Activated CD4-positive, alpha-beta T cell treated with anti-CD3 and anti-CD28 coated beads, Interleukin-2, amount 10 ng/mL, durations not matched to agents 24 days and 14 days (primary cell): ENCODE measurements at places on chromosomes 6 and 20. TPM values are rescaled to one million over a fixed set of nuclear protein-coding genes. Genes with fewer than 3 reads are reported as not detected.
A peak's percentile ranks its signal among the peaks of the same experiment; 100 is the strongest.

Gene SYNGAP1
- 41.5 and 44.6 TPM in 2 replicates for total RNA-seq

Gene CRYBG1
- 9.3 and 10.0 TPM in 2 replicates for total RNA-seq

Gene TFAP2D
- not detected in 2 replicates for total RNA-seq

Gene HAO1
- total RNA-seq: not detected in 2 replicates

Gene POPDC3
- not detected in 2 replicates for total RNA-seq

Gene PGC
- total RNA-seq: not detected in 2 replicates

Gene GLP1R
- 0.09 TPM in 2 replicates for total RNA-seq

Gene SPTLC3
- total RNA-seq: 0.26 and 0.33 TPM in 2 replicates

Gene FOXQ1
- not detected in 2 replicates for total RNA-seq

Gene IL17F
- total RNA-seq: not detected in 2 replicates

Gene SLC17A3
- 0.58 and 0.99 TPM in 2 replicates for total RNA-seq

GRCh38 chr6:169343886-169344749, 90.5 kb upstream of the THBS2 start:
- no peaks in the 10 kb centered on the region for H3K36me3 ChIP-seq
- no peak overlapping the region for H3K27ac ChIP-seq
- no peaks in the 10 kb centered on the region for H3K27me3 ChIP-seq
- no peak overlapping the region for H3K4me3 ChIP-seq

DNA sequence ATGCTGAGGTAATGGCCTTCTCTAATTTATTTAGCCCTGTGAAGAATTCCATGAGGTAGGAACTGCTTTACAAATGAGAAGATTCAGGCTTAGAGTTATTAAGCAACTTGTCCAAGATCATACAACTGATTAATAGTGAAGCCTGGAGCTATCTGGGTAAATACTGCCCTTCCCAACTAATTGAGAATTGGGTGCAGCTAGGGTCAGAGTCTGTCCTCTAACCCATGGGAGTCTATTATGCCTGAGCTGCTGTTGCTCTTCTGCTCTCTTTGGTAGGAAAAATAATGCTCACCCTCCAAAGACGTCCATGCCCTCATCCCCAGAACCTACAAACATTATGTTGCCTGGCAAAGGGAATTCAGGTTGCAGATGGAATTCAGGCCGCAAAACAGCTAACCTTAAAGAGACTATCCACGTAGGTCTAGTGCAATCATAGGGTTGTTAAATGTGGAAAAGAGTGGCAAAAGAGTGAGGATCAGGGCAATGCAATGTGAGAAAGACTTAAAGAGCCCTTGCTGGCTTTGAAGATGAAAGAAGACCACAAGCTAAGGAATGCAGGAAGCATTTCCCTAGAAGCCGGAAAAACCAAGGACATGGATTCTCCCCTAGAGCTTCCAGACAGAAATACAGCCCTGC, 90.1 kb downstream of the SPTLC3 start:
- no peak overlapping the region for H3K27ac ChIP-seq
- H3K4me3 ChIP-seq: no peak overlapping the region
- DNase-seq: no peak

GRCh38 chr6:15285682-15286294, 39.9 kb downstream of the JARID2 start:
- no peak overlapping the region for H3K4me3 ChIP-seq
- H3K36me3 ChIP-seq: peaks cover 39% of the 10 kb centered on the region
- no peak overlapping the region for H3K27ac ChIP-seq
- DNase-seq: no peak
- no peaks in the 10 kb centered on the region for H3K27me3 ChIP-seq

DNA sequence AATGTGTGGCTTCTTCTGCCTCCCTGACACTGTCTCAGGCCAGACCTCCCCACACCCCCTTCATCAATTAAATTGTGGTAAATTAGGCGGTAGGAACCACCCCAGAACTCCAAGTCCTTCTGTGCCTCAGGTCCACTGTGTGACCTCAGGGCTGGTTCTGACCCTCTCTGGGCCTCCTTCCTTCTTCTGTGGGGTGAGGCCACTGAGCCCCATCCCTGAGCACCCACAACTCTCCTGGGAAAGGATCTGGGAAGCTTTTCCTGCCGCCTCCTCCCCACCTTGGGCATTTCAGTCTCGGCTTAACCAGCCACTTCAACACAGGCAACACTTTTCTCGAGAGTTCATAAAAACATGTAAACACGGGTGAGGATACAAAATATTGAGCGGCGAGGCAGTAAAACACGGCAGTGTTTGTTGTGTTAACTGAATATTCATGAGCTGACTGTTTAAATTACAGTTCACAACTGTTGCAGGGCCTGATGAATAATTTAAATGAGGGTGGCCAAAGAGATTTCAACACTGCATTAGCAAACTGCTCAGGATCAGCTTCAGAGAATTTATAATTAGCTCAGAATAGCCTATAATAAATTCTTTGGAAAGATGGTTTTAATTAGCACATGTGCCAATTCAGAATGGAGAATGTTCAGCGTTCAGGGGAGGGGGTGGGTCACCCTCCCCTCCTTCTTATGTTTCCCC, 112.1 kb downstream of the TOX2 start:
- peaks cover 51% of the 10 kb centered on the region for H3K27me3 ChIP-seq
- no peak for DNase-seq
- no peak overlapping the region for H3K27ac ChIP-seq
- H3K36me3 ChIP-seq: peaks cover 5% of the 10 kb centered on the region

- H3K36me3 ChIP-seq: peaks cover 50% of the 10 kb centered on the region
- no peak for DNase-seq
- H3K27me3 ChIP-seq: peaks cover 2% of the 10 kb centered on the region
- peaks cover 36% of the 10 kb centered on the region for H3K4me1 ChIP-seq
- peak overlapping the region; percentile 31 for H3K4me3 ChIP-seq
- peak overlapping the region; percentile 28 for H3K27ac ChIP-seq
Observed at GRCh38 chr6:157834549-157834948, 11.5 kb downstream of the SNX9 start.

GRCh38 chr20:51628533-51629398, 86.2 kb upstream of the NFATC2 start:
- H3K36me3 ChIP-seq: peaks cover 2% of the 10 kb centered on the region
- H3K27ac ChIP-seq: peak overlapping the region; percentile 42
- peaks cover 31% of the 10 kb centered on the region for H3K4me1 ChIP-seq
- peaks cover 9% of the 10 kb centered on the region for H3K27me3 ChIP-seq
- DNase-seq: no peak

DNA sequence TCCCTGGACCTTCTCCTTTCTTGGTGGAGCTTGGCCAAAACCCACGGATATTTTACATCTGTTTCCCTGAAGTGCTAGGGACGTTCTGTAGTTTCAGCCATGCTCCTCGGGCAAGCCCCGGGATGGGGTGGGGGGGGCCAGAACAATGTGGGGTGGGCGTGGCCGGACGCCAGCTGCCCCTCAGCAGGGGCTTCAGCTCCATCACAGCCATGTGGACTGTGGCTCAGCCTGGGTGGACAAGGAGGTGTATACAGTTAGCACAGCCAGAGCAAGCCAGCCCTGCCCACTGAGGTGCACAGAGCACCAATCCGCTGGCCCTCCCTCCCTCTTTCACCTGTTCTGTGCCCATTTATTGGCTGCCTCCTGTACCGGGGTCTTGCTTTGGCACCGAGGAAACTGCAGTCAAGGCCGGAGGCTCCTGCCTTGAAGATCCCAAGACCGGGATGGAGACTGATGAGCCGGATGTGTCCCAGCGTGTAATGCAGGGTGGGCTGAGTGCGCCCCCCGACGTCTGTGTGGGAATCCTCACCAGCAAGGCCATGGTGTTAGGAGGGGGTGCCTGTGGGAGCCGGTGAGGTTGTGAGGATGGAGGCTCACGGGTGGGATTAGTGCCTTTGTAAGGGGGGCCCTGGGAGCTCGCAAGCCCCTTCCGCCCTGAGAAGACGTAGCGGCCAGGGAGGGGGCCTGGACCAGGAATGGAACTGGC, 28.0 kb downstream of the FRMD1 start:
- H3K27me3 ChIP-seq: no peaks in the 10 kb centered on the region
- DNase-seq: no peak
- no peaks in the 10 kb centered on the region for H3K4me1 ChIP-seq
- no peaks in the 10 kb centered on the region for H3K36me3 ChIP-seq
- H3K27ac ChIP-seq: no peak overlapping the region

DNA sequence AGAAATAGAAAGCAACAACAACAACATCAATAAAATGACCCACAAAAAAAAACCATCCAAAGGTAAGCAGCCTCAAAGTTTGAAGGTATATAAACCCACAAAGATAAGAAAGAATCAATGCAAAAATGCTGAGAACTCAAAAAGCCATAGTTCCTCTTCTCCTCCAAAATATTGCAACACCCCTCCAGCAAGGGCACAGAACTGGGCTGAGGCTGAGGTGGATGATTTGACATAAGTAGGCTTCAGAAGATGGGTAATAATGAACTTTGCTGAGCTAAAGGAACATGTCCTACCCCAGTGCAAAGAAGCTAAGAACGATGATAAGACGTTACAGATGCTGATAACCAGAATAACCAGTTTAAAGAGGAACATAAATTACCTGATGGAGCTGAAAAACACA, 188.8 kb upstream of the BTBD3 start:
- H3K4me3 ChIP-seq: no peak overlapping the region
- H3K4me1 ChIP-seq: no peaks in the 10 kb centered on the region
- DNase-seq: no peak
- no peaks in the 10 kb centered on the region for H3K27me3 ChIP-seq
- H3K27ac ChIP-seq: no peak overlapping the region
